Stimulated activated CD4-positive, alpha-beta T cell treated with anti-CD3 and anti-CD28 coated beads, Interleukin-4, amount 100 ng/mL, for 48 hours (primary cell): ENCODE measurements at places on chromosomes 4 and X.
A peak's percentile ranks its signal among the peaks of the same experiment; 100 is the strongest.

DNA sequence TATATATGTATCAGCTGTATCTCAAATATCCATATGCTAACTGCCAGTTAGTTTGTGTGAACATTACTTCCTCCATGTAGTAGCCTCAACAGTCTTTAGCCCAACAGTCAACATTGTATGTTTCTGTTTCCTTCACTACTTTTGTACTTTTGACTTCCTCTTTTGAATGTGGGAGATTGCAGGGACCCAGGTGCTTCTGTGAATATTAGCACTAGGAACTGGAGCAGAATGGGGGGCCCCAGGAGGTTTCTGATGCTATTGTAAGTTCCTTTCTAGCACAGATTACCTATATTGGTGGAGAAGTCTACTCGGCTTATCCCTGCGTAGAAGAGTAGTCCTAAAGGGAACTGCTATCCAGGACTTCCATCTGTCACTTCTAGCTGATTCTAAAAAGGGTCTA is 2.3 kb downstream of the PLAC8 start:
- DNase-seq, result no peak

GRCh38 chr4:151835467-151835866 is 74.7 kb upstream of the GATB start:
- DNase-seq, result no peak

DNA sequence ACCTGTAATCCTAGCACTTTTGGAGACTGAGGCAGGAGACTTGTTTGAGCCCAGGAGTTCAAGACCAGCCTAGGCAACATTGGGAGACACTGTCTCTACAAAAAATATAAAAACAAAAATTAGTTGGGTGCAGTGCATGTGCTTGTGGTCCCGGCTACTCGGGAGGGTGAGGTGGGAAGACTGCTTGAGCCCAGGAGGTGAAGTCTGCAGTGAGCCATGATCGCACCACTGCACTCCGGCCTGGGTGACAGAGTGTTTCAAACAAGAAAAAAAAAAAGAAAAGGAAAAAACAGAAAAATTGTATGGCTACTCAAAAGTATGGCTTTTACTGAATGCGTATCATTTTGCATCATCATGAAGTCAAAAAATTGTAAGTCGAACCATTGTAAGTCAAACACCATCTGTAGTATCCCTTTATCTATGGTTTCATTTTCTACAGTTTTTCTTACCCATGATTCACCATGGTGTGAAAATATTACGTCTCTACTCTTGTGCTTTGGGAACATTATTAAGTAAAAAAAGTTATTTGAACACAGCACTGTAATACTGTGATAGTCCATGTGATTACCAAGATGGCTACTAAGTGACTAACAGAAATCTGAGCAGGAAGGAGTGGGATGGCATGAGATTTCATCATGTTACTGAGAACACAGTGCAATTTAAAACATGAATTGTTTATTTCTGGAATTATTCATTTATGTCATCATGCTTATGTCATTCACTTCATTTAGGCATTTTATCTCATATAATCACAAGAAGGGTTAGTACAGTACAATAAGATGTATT is 26.5 kb upstream of the MANBA start:
- no peak for DNase-seq

DNA sequence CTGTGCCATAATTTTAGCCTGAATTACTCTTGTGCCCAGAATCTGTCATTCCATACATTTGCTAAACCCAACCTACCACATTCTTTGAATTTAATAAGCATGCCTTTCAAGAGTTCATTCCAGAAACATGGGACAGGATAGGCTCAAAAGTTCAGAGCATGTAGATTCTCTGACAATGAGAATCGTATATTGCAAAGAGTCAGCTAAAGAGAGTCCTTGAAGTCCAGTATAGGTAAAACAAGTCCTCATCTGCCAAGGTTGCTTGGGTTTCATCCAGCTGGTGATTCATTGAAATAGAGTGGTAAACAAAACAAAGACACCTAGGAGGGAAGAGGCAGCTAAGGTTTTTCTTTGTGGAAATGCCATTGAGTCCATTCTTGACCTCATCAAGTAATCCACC is 249.3 kb upstream of the DIPK2B start:
- DNase-seq, result no peak

- DNase-seq, result peak; percentile 39
Measured at GRCh38 chr4:6658597-6659075, 18.2 kb downstream of the MRFAP1 start.

- no peak for DNase-seq
Measured at GRCh38 chrX:66046612-66047235, 6.8 kb upstream of the VSIG4 start.

GRCh38 chr4:126969360-126970235 is 663.2 kb upstream of the INTU start:
- DNase-seq, result no peak

- no peak for DNase-seq
Measured at GRCh38 chrX:130197464-130197863, 25.7 kb downstream of the RAB33A start.

DNA sequence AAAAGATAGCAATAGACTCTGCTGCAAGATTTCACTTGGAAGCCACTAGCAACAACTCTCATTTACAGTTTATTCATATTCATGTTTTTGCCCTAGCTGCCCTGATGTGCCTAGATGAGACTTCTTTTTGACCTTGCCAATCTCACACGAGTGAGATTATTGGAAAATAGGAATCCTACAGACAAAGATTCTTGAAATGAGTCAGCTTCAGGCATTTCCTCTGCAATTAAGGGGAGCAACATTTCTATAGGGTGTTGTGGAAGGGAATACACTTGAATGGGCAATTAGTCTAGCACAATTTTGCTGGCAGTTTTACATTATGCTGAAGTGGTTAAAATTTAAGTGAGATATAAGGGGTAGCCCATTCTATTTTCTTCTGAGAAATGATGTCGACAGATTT is 217.0 kb upstream of the FAT4 start:
- no peak for DNase-seq

- no peak for DNase-seq
Measured at GRCh38 chr4:90118527-90119195, 8.5 kb upstream of the CCSER1 start.

- DNase-seq, result no peak
Measured at GRCh38 chr4:77801260-77801608, 17.9 kb downstream of the CNOT6L start.

DNA sequence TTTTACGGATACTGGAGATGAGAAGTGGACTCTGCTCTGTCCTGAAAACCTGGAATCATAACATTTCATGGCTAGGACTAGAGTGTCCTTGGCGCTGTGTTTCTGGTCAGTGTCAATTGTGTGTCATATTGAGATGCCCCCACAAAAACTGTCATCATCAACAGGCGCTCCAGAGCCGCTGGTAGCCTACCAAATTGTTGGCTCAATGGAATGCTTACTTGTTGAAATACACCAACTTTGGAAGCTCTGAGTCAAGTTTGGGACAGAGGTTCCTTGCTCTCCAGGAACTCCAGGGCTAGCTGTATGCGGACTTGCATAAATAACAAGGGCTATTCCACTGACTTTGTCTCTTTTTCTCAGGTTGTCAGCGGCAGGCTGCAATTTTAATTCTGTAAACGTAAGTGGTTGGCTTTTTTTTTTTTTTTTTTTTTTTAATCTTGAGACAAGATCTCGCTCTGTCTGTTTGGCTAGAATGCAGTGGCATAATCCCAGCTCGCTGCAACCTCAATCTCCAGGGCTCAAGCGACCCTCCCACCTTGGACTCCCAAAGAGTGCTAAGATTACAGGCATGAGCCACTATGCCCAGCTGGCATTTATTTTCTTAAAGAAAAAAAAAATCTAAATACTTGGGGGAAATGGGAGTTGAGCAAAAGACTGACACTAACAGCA is 871 bp upstream of the HPGD start:
- DNase-seq, result no peak

DNA sequence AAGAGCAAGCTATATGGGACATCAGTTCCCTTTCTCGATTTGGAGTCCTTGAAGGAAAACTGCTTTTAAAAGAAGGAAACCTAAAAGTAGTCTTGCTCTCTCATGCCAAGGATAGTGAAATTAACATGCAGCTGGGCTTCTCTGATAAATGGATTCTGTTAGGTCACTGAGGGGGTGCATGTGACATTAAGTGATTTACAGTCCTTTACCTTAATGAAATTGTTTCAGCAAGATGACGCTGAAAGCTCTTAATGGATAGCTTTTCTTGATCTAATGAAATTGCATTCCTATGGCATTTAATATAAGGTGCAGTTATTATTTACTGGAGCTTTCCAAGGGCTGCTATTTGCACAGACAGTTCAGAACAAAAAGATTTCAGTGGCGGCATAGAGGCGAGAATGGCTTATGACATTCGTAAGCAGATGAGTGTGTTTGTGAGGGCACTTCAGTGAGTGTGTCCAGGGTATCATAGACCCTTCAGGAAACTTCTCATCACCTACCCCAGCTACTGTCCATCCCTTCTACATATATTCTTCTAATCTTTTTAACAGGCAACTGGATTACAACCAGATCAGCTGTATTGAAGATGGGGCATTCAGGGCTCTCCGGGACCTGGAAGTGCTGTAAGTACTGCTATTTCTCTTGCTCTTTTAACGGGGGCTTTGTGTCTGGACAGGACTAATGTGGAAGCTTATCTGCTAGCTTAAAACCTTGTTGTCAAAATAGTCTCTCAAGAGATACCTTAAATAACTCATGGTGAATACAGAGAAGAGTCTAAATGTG is 219.9 kb upstream of the PACRGL start:
- no peak for DNase-seq

- no peak for DNase-seq
Measured at GRCh38 chr4:84647312-84647884, 64.5 kb downstream of the CDS1 start.

GRCh38 chr4:187042251-187042650 is 318.6 kb upstream of the FAT1 start:
- no peak for DNase-seq

- no peak for DNase-seq
Measured at GRCh38 chr4:84529169-84529751, 30.2 kb upstream of the NKX6-1 start.

DNA sequence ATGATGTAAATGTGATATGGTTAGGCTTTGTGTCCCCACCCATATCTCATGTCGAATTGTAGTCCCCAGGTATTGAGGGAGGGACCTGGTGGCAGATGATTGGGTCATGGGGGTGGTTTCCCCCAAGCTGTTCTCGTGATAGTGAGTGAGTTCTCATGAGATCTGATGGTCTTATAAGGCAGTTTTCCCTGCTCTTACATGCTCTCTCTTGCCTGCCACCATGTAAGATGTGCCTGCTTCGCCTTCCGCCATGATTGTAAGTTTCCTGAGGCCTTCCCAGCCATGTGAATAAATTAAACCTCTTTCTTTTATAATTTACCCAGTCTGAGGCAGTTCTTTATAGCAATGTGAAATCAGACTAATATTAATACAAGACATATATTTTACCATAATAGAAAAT is 23.9 kb downstream of the BLOC1S4 start:
- DNase-seq, result no peak

DNA sequence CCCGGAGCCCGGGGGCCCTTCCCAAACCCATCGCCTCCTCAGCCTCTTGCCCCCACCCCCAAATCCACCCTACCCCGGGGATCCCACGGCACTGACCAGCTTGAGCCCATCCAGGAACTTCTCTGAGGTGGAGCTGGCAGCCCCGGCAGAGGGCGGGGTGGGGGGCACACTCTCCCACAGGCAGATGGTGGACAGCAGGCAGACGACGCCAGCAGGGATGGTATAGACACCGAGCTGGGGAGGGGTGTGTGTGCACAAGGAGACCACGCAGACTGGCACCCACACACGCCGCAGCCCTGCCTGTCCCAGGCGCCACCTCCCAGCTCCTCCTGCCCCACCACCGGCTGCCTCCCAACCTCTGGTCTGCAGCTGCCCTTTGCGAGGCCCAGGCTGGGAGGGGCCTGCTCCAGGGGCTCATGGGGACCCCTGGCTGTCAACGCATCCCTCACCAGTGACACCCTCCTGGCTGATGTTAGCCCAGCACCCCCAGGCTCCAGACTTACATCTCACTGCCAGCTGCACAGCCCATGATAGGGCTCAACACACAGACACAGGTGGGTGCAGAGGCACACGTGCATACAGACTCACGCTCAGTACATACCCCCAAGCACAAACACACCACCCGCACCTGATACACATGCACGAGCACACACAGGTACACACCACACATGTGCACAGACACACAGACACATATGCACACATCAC is 4.2 kb downstream of the SLC49A3 start:
- DNase-seq, result no peak

DNA sequence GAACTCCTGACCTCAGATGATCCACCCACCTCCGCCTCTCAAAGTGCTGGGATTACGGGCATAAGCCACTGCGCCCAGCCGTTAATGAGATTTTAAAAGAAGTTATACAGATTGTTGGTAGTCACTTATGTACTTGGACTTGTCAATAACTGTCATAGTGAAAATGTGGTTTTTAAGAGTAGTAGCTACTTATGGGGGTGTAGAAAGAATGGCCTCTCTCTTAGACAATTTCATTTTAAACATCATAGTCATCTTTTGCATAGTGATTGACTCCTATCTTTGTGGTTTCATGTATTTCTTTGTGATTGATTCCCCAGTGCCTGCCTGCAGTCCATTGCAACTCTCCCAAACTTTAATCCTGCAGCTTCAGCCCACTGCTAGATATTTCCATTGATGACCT is 17.4 kb downstream of the FAM199X start:
- DNase-seq, result no peak

DNA sequence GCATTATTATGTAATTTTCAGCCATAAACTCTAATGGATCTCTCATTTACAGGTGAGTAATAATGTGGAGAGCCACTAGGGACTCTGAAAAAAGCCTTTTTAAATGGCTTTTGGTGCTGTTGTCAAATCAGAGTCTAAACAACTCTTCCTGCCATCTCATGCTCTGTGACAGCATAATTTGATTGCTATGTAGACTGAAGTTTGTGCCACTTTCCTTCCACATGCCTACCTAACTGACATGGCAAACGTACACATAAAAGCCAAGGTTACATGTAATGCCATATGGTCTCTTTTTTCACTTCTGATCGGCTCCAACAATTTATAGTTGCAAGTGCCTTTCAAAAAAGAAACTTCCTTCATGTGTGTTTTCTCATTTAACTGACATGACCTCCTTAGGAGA is 94.3 kb downstream of the SH2D1A start:
- DNase-seq, result no peak

- DNase-seq, result no peak
Measured at GRCh38 chr4:169604903-169605331, 7.5 kb downstream of the NEK1 start.

DNA sequence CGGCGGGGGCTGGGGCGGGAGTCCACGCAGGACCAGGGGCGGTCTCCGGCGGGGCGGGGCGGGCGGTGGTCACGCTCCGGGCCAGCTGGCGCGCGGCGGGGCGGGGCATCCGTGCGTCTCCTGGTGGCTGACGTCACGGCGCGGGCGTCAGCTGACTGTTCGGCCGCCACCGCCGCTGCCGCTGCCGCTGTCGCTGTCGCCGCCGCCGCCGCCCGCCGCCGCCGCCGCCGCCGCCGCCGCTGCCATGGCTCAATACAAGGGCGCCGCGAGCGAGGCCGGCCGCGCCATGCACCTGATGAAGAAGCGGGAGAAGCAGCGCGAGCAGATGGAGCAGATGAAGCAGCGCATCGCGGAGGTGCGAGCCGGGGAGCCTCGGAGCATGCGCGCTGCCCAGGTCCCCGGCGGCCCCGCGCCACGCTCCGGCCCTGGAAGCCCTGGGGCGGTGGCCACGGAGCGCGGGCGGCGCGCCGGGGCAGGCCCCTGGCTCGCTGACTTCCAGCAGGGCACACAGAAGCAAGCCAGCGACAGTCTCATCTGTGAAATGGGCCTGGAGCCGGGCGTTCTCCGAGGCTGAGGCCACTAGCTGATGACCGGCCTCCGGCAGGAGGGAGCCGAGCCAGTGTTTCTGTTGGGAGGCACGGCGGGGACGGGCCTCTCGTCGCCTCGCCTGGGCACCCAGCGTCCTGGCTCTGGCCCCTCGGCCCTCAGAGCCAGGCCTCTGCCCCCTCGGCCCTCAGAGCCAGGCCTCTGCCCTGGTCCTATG is at the start of gene FAM50A:
FAM50A (plus strand) TSS at position 150 of the 763 bp plus-strand sequence; CDS start at position 245, 95 bp downstream.
- peak; percentile 60 for DNase-seq

GRCh38 chr4:61521451-61521850 is 321.3 kb downstream of the ADGRL3 start:
- DNase-seq, result no peak
